Cerebellar nuclear complex (tissue), 1 donor: ENCODE measurements at places on chromosomes 4 and X.

- no peak for DNase-seq
Observed at GRCh38 chrX:142089193-142089592, 115.9 kb downstream of the MAGEC2 start.

DNA sequence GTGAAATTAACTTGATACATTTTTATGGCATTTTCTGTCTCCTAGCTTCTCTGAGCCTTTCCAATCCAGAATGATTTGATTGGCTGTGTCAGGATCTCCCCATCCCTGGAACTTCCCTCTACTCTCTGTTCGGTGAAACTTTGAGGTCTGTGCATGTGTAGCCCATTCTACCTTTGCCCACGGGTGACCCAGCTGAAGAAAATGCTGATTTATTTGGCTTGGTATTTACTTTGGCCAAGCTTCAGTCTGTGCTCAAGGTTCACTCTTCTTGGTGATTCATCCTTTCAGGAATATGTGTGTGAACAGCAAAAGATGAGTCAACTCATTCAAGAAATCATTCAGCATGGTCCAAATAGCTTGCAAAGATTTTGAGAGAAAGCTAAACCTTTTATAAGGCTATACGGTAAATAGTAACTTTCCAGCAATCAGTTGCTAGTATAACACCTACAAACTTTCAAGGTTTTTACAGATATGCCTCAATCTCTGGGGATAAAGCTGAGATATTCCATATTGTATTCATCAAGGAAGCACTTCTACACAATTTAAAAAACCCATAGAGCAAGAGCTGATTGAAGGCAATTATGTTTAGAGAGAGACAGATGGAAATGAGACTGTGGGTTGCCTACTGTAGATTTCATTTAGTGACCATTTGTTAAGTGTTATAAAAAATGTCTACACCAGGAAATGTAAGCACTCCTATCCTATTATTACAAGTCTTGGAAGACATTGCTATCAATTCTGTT is 233.9 kb upstream of the CXXC4 start:
- DNase-seq = no peak

DNA sequence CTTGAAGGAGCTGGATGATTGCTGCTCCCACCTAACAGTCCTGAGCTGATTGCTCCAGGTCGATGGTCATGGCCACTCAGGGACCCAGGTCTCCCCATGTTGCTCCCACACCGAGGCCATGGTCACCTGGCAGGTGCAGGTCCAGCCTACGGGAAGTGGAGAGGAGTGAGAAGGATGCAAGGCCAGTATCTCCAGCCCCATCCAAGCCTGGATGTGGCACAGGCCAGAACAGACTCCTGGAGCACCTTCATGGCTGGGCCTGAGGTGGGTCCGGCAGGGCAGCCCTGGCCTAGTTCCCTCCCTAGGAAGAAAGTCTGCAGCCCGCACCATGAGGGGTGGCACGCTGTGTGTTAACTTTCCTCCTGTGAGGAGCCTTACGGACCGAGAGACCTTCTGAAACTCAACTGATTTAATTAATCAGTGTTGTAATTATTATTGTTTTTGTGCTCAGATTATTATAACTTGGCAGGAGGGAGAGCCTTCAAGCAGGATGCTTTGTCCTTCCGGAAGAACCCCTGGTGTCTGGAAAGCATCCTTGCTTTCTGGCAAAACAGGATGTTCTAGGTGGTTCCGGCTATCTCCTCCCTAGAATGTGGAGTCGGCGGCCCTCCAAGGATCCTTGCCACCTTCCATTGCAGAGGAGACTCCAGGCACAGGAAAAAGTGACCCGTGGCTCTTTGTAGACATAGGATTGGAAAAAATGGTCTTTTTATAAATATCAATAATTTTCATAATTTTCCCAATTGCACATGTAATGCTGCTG is 92.3 kb upstream of the ADRA2C start:
- no peak for DNase-seq

DNA sequence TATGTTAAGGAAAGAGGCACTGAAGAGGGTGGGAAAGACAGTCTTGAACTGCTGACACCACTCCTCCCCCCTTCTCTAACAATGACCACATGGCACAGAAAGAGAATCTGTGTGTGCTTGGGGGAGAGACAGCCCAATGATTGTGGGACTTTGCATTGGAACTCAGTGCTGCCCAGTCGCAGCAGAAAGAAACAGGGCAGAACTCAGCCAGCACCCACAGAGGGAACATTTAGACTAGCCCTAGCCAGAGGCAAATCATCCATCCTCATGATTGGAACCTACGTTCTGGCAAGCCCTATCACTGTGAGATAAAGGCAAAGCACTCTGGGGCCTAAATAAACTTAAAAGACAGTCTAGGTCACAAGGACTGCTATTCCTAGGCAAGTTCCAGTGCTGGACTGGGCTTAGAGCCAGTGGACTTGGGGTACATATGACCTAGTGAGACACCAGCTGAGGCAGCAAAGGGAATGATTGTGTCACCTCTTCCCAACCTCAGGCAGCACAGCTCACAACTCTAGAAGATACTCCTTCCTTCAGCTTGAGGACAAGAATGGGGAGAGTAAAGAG is 132.8 kb upstream of the S100G start:
- no peak for DNase-seq

DNA sequence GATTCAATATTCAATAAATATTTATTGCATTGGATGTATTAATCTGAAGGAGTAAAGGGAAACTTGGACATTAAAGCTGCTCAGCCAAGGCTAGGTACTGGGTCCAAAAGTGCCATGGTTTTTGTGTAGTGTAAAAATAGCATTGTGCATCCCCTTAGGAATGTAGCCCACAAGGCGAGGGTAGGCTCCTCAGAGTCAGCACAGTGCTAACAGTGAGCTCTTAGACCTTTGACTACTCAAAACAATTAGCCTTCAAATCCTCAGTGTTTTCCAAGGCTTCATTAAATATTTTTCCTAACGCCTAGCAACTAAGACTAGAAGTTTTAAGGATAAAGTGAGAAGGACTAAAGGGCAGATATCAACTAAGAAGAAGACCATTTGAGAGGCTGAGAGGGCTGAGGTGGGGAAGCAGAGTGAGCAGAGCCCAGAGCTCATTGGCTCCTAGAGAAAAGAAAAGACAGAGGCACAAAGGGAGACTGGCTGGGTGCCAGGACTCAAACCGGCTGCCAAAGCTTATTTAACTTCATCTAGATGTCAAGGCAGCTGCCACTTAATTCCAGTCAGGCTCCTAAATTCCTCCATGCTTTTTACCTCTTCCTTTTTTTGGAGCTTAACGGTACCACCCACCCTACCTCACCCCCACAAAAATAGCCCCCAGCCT is 17.0 kb downstream of the PRKG2 start:
- DNase-seq = no peak

GRCh38 chr4:75514131-75514948 is at the start of the genes RCHY1 and THAP6:
RCHY1 (minus strand) TSS chr4:75514403; CDS start chr4:75514286, 117 bp downstream.
THAP6 (plus strand) TSS chr4:75514473; CDS start chr4:75515453, 980 bp downstream.
- peak; percentile 77 for DNase-seq

GRCh38 chrX:13990126-13990800 is 39.4 kb downstream of the GEMIN8 start:
- DNase-seq = no peak

GRCh38 chrX:39476604-39477021 is 621.1 kb downstream of the BCOR start:
- no peak for DNase-seq

DNA sequence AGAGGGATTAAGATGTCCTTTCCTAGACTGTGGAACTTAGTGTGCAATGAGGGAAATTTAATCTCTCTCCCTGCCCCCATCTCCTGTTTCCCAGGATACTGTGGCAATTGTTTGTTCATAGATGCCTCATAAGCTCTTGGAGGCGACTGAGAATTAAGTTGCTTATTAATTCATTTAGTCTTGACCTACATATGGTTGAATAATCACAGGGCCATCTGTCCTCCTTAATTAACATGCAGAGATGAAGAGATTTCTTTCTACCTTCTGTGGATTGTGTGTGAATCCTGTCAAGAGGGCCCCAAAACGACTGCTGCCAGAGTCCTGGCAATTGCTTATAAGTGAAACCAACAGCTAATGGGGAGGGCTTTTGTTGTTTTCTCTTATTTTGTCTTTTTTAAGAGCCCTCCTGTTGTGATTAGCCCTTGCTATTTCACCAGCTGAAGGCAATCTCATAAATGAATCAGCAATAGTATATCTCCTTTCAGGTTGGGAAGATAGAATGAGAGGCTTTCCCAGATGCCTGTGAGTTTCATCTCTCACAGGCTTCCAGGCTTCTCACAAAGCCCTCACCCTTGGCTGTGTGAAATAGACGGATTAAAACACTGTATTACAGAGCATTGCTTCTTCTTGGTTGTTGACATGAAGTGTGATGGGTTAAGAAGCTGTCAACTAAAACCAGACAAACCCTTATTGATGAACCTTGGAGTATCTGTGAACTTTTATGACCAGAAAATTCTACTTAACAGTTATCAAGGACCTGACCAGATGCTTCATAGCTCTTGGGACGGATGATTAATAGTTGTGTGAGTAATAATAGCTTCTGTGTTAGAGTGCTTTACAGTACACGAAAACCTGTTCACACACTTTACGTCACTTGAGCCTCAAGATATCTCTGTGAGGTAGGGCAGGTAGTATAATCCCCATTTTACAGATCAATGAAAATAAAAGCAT is 58.5 kb downstream of the PGRMC2 start:
- peak; percentile 69 for DNase-seq

- no peak for DNase-seq
Observed at GRCh38 chr4:100790836-100791615, 273.2 kb upstream of the EMCN start.

DNA sequence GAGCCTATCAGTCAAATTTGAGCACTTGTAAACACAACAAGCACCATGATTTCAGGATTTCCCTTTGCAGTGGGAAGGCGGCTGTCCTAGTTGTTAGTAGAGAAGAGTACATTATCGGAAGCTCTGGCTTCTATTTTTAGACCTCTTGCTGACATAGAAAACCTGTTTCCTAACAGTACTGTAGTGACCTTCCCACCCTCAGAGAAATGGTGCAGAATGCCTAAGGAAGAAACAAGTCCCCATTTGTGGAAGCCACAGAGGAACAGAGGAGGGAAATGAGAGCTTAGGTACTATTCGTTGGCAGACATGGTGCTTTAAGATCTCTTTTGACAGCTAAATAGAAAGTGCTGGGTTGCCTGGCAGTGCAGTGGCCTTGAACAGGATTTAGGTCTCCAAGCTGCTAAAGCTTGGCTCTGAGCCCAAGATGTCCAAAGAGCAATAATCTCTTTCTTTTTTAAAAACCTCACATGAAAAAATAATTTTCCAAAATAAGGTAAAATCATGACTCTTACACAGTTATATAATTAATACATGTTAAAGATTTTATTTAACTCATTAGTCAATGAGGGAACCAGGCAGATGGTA is 24.9 kb downstream of the GLRA2 start:
- DNase-seq = no peak

- DNase-seq = no peak
Observed at GRCh38 chr4:151468715-151469696, 60.0 kb downstream of the FHIP1A start.

- DNase-seq = no peak
Observed at GRCh38 chr4:86596807-86597206, 2.7 kb downstream of the PTPN13 start.

GRCh38 chrX:106748377-106748776 is 21.9 kb downstream of the RNF128 start:
- DNase-seq = no peak

DNA sequence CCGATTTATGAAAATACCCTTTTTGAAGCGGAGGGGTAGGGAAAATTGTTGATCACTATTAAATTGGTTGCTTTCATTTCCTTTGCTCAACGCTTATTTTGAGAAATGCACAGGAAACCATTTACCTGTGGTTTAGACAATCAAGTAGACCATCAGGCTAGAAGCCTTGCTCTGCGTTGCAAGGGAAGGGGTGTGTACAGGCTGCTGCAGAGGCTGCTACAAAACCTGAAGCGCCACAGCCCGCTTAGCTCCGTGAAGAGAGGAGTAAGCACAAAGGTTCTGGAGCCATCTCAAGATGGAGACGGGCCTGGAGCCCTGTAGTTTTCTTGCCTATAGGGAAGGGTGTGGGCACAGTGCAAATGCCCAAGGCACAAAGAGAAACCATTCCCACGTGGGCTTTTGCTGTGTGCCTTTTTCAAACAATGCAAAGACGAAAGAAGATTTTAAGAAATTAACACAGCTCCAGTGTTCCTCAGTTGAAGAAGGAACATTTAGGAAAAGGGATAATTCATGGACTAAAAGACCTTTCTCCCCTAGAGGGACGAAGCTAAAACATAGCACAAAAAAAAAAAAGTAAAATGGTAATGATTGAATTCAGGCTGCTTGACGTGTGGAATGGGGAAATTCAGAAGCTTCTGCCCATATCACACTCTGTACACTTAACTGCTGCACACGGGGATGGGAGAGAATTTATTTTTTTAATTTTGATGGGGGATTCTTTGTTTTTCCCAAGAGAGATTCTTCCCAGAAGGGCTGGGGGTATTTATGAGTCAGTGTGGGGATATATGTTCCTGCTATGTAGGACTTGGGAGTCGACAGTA is 3.5 kb downstream of the TMSB4X start:
- DNase-seq = no peak

GRCh38 chr4:122104184-122104583 is 47.9 kb upstream of the BLTP1 start:
- DNase-seq = no peak

GRCh38 chrX:80430826-80431504 is 10.7 kb downstream of the TENT5D start:
- DNase-seq = no peak

- DNase-seq = peak; percentile 2
Observed at GRCh38 chrX:85243761-85244449, at the start of the genes SATL1 and ZNF711. SATL1 (minus strand) TSS chrX:85243779; CDS start chrX:85108968, 134,811 bp downstream. ZNF711 (plus strand) TSS chrX:85243991; CDS start chrX:85247573, 3,582 bp downstream.

DNA sequence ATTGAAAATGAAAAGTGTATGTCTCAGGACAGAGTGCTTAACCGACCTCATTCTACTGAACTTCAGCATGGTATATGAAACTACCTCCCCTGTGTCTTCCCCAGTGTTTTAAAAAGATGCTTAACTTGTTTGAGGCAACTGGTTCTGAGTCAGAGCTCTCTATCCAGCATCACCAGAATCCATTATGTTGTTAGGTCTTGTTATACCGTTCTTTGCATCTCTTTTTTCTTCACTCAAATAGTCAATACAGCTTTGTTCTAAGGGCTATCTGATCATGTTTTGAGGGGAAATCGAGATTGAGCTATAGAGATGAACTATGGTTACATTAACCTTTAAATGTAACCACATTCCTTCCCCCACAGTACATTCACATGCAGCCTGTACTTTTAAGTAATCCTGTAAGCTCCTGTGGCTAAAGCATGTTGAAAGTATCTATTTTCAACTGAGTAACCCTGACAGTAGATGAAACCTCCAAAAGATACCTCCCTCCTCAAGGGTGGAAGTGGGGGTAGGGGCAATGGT is 514.4 kb downstream of the RPA4 start:
- DNase-seq = no peak

- no peak for DNase-seq
Observed at GRCh38 chr4:2797545-2798305, 4.8 kb downstream of the SH3BP2 start.

GRCh38 chr4:39970671-39971640 is 6.8 kb downstream of the PDS5A start:
- DNase-seq = no peak

DNA sequence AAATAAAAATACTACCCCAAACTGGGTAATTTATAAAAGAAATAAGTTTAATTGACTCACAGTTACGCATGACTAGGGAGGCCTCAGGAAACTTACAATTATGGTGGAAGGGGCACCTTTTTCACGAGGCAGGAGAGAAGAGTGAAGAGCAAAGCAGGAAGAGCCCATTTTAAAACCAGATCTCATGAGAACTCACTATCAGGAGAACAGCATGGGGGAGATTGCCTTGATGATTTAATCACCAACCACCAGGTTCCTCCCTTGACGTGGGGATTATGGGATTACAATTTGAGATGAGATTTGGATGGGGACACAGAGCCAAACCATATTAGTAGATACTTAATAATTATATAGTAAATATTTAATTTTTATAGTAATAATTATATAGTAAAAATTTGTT is 10.1 kb downstream of the CISD2 start:
- DNase-seq = no peak

- DNase-seq = no peak
Observed at GRCh38 chr4:86013621-86014020, 346.2 kb downstream of the MAPK10 start.
